ENCODE measurements at places on chromosomes 2 and 18.

GRCh38 chr2:148978706-148979105, 59.8 kb upstream of the LYPD6B start:
- no peak for DNase-seq

GRCh38 chr2:177275040-177275742, 10.7 kb upstream of the NFE2L2 start:
- no peak for DNase-seq

- peak; percentile 68 for DNase-seq
These were observed 81.2 kb downstream of the ADD2 start for GRCh38 chr2:70686577-70687460.

DNA sequence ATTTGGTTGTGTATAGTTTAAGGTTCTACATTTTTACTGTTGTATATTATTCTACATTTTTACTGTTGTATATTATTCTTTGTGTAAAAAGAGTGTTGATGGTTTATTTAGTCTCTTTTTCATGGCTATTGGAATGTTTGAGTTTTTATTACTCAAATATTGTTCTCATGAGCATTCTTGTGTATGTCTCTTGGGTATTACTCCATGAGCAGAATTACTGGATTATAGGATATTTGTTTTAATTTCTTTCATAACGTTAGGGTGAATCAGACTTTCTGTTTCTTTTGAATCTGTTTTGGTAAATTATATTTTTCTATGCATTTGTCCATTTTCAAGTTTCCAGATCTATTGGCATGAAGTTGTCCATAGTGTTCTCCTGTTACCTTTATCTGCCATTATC, 111.6 kb downstream of the DYNAP start:
- no peak for DNase-seq

GRCh38 chr2:189954989-189955388, 107.5 kb downstream of the MSTN start:
- no peak for DNase-seq

GRCh38 chr2:39435741-39436591, 1.1 kb downstream of the MAP4K3 start:
- peak; percentile 44 for DNase-seq

- DNase-seq: no peak
These were observed 28.2 kb downstream of the SOX11 start for GRCh38 chr2:5720426-5720825.

Data from ELR (cell line).